Dorsolateral prefrontal cortex (tissue), 122 donors: ENCODE measurements at places on chromosomes 2 and 18. TPM values are rescaled to one million over a fixed set of nuclear protein-coding genes. Genes with fewer than 3 reads are reported as not detected.

The SGPP2 gene
- 17.2 TPM for total RNA-seq

The CCDC178 gene
- not detected for total RNA-seq

The ZNF804A gene
- 5.6 TPM for total RNA-seq

GRCh38 chr18:68956650-68957049 lies 158.8 kb downstream of the CCDC102B start:
- no peak for DNase-seq

- no peak for DNase-seq
These were observed 384.6 kb downstream of the STK39 start for GRCh38 chr2:167862782-167863181.

DNA sequence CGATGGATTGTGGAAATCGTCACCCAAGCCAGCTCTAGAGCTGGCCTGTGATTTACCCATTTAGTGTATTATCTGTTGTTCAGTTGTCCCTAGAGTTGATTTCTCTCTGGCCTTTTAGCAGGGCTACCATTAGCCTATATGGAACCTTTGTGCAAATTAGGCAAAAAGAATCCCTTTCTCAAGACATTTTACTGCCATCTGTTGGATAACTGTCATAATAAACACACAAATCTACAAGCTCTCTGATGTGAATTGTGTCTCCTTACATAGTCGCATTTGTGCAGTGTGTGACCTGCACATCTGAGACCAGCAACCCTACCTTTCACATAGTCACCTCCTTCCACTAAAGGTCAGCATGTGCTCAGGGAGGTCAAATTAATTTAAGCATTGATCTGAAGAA lies 34.0 kb downstream of the LOXHD1 start:
- no peak for DNase-seq

- DNase-seq: no peak
These were observed 83.8 kb downstream of the MGAT5 start for GRCh38 chr2:134337631-134338030.

GRCh38 chr2:187842978-187843847 lies 289.0 kb upstream of the TFPI start:
- no peak for DNase-seq

GRCh38 chr18:35479911-35480586 lies 17.7 kb downstream of the INO80C start:
- no peak for DNase-seq

DNA sequence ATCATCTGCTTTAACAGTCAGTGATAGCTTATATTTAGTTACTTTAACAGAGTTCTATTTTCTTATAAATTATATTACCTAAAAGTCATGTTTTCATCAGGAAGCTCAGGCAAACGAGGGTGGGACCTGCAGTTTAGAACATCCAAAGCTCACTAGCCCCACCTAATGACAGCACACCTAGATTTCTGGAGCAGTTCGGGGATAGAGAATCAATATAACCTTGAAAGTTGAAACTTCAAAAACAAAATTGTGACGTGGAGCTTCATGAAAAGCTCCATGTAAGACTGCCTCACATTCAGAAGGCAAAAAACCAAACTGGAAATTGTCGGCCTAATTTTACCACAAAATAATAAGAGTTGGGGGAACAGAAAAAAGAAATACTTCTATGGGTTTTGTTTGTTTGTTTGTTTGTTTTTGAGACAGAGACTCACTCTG lies 185.9 kb upstream of the CCDC150 start:
- DNase-seq: no peak
